ENCODE measurements at places on chromosomes 1 and 21.

GRCh38 chr1:59033761-59034160 lies 249.9 kb upstream of the JUN start:
- no peak for DNase-seq

DNA sequence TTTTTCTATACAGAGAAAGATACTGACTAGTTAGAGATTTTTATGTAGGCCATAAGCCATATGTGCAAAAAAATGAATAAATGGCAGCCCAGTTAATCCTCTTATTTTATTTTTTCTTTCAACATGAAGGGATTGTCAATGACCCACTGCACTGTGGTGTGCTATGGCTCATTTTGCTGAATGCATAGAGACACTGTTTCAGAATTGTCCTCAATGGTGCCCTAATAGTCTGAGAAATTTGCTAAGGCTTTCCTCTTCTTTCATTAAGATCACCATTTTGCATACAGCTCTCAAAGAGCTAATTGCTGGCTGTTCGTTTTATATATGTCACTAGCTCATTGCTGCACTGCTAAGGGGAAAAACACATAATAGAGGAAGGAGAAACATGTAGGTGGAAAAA lies 189.5 kb downstream of the SLC44A5 start:
- no peak for DNase-seq

DNA sequence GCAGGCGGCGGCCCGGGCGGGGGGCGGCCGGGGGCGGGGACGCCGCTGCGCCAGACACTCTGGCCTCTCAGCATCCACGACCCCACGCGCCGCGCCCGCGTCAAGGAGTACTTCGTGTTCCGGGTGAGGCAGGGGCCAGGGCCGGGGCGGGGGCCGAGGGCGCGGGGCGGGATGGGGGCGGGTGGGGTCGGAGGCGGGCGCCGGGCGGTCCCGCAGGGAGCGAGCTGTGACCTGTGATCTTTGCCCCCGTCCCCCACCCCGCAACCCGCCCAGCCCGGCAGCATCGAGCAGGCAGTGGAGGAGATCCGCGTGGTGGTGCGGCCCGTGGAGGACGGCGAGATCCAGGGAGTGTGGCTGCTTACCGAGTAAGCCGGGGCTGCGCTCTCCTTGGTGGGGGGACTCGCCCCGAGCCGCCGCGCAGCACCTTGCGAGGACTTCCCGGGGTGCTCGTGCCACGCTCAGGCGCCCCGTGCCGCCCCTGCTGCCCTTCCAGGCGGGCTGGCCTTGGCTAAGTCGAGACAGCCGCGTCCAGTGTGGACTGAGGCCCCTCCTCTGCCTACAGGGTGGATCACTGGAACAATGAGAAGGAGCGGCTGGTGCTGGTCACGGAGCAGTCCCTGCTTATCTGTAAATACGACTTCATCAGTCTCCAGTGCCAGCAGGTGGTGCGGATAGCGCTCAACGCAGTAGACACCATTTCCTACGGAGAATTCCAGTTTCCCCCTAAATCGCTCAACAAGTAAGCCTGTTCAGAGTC lies 514 bp downstream of the TPRG1L start:
- peak; percentile 52 for DNase-seq

GRCh38 chr1:22500471-22500870 lies 48.8 kb downstream of the ZBTB40 start:
- no peak for DNase-seq

DNA sequence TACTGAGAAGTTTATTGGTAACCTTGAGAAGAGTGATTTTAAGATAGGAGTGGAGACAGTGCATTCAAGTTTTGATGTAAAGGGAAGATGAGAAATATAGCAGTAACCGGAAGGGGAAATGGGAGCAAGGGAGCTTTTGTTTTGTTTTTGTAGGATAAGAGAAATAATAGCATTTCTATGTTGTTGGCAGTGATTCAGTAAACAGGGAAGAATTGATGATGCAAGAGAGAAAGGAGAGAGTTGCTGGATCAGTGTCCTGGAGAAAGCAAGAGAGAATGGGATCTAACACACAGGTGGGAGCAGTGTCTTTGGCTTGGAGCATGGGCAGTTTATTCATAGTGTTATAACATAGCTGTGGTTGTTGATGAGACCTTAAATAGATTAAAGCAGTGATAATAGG lies 56.4 kb downstream of the OSBPL9 start:
- no peak for DNase-seq

DNA sequence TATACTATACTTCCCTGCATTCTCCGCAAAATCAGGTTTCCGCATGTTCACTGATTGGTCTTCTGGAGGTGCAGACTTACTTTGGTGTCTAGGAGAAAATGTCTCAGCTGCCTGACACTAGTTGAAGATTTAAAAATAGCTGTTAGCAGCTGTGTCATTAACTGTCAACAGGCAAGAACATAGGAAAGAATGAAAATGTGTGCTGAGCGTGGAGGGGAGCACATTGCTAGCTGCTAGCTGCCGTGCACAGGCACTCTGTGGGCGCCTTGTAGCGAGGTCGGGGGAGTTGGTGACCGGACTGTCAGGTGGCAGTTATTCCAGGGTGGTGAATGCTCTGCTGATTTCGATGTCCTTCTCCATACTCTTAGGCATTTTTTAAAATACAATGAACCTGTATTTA lies 5.2 kb downstream of the FAAH start:
- DNase-seq: no peak

DNA sequence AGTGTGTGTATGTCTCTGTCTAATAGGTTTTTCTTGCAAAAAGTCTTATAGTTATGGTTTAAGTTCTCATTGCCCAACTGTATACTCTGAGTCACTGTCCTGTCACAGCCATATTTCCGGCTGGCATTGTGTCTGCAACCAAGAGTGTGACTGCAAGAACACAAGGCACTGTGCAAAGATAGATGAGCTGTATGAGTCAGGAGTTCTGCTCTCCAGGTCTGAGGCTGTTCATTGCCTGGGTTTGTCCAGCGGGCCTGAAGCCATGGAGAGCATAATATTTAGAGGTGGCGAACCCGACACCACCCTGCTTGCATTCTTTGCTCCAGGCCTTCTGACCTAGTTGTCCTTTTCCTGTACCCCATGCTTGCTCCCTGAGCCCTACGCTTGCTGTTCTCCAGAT lies 50.9 kb upstream of the CNIH3 start:
- DNase-seq: no peak

DNA sequence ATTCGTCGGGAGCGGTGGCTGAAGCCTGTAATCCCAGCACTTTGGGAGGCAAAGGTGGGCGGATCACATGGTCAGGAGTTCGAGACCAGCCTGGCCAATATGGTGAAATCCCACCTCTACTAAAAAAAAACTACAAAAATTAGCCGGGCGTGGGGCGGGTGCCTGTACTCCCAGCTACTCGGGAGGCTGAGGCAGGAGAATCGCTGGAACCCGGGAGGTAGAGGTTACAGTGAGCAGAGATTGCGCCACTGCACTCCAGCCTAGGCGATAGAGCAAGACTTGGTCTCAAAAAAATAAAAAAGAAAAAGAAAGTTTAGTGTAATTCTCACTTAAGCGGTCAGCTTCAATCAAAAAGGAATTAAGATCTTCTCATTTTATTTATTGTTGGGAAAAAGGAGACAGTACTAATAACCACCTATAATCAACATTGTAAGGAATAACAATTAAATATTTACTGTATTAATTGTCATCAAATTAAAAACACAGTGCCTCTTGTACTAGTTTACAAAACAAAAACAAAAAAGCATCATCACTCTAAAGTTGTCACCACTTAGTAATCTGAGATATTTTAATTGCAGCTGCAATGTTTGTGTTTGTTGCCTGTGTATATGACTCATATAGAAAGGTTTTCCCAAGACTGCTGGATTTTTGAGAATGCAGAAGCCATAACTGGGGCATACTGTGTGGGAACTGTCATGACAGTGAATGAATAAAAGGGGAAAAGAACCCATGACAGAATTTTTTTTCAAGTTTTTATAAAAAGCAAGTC lies 3.7 kb downstream of the FBXO42 start:
- no peak for DNase-seq

DNA sequence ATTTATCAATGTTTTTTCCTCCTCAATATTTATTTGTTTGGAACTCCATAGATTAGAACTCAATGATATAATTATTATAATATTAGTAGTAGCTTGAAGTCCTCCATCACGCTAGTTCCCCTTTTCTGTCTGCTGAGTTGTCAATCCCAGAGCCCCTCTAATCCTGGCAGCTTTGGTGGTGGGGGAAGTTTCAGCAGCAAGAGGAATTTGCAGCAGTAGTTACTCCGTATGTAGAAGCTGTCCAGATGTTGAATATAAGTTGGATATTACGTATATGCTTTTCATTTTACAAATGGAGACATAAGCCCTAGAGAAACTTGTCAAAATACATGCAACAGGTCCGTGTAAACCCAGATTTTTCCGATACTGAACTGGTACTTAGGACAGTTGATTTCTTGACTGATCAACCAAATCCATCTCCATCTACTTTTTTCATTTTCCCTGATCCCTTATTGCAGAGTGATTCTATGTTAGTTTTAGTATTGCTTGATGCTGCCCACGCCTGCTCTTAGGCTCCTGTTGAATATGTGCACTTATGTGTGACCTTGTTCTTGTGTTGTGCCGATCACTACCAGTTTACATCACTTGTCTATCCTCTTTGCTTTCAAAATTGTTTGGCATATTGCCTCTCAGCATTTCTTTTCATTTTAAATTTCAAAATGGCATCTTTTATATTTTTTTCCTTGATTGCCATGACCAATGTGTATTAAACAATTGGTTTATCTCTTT lies 28.1 kb downstream of the SMAP2 start:
- no peak for DNase-seq

GRCh38 chr1:197967066-197967465 lies 49.9 kb downstream of the LHX9 start:
- DNase-seq: no peak

DNA sequence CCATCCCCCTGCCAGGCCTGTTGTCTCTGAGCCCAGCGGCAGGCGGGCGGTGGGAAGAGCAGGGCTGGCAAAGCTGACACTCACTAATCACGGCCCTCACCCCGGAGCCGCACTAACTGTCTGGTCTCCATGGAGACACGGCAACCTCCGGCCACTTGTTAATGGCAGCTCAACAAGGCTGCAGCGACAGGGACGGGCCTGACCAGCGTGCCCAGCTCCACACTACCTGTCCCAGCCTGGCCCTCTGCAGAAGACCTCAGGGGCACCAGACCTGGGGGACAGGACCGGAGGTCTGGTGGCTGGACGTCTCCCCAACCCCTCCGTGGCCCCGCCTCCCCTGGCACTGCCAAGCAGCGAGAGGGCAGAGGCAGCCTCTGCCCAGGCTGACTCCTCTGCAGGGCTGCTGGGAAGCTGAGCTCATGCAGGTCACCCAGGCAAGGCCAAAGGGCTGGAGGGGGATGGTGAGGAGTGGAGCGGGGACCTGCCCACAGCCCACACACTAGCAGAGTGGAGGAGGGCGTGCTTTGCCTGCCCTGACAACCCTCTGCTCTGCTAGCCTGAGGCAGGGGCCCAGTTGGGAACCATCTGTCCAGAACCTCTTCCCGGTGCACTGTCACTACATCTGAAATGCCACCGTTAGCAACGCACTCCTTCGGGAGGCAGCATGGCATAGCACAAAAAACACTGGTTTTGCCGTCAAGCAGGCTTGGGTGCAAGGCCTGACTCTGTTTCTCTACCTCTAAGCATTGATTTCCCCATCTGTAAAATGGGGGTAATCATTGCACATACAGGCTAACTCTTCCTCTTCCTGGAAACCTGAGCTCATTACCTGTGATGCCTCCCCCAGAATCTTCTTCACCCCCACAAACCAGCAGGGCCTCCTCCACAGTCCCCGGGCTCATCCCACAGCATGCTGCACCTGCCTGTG lies 29.6 kb upstream of the WASF2 start:
- DNase-seq: no peak

DNA sequence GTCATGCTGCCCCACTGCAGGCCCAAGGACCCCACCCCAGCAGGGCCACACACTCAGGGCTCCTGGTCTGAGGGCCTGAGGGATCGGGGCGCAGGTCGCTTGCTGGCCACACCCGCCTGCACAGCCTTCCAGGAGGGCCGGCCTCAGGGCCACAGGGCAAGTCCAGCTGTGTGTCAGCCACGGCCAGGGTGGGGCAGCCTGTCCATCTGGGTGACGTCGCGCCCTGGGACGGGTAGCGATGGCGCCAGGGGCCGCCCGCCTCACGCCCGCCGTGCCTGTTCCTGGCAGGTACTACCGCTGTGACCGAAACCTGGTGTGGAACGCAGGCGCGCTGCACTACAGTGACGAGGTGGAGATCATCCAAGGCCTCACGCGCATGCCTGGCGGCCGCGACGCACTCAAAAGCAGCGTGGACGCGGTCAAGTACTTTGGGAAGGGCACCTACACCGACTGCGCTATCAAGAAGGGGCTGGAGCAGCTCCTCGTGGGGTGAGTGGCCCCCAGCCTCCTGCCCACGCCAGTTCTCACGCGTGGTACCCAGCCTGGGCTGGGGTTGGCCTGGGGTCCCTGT lies 2.5 kb downstream of the COL6A1 start:
- no peak for DNase-seq

- DNase-seq: no peak
These were observed 97.9 kb downstream of the DISP1 start for GRCh38 chr1:222912730-222913129.

GRCh38 chr1:19124273-19124672 lies 85.8 kb downstream of the UBR4 start:
- no peak for DNase-seq

DNA sequence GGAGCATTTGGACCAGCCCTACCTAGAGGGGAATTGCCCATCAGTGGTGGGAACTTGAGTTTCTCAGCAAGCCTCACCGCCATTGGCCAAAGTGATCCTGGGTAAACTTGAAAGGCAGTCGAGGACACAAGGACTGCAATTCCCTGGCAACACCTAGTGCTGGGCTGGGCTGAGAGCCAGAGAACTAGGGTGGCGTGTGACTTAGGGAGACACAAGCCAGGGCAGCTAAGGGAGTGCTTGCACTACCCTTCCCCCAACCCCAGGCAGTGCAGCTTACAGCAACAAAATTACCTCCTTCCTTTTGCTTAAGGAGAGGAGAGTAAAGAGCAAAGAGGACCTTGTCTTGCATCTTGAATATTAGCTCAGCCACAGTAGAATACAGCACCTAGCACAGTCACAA lies 176.9 kb upstream of the PRMT6 start:
- DNase-seq: no peak

GRCh38 chr1:99304725-99305282 lies 40.5 kb downstream of the PLPPR4 start:
- DNase-seq: no peak

Measured in HEK293T (cell line).